ENCODE measurements at places on chromosomes 5 and 9. TPM values are rescaled to one million over a fixed set of nuclear protein-coding genes. Genes with fewer than 3 reads are reported as not detected.

NFX1 gene
- 23.4 TPM for total RNA-seq

KIF24 gene
- total RNA-seq, result 5.1 TPM

CER1 gene
- total RNA-seq, result not detected

TMC1 gene
- total RNA-seq, result not detected

SPATA31E1 gene
- total RNA-seq, result not detected

ANKRD34B gene
- total RNA-seq, result not detected

DOCK2 gene
- 6.1 TPM for total RNA-seq

TRAF1 gene
- 0.90 TPM for total RNA-seq

SPAAR gene
- 0.38 TPM for total RNA-seq

GRXCR2 gene
- not detected for total RNA-seq

LURAP1L gene
- total RNA-seq, result 3.3 TPM

NOL8 gene
- 25.5 TPM for total RNA-seq

FOXE1 gene
- not detected for total RNA-seq

OR13F1 gene
- total RNA-seq, result not detected

C7 gene
- total RNA-seq, result not detected

NPR3 gene
- total RNA-seq, result 5.6 TPM

IARS1 gene
- 183 TPM for total RNA-seq

CCL21 gene
- not detected for total RNA-seq

JAKMIP2 gene
- total RNA-seq, result 0.52 TPM

SPOUT1 gene
- 29.9 TPM for total RNA-seq

PCDHA5 gene
- total RNA-seq, result not detected

TGFBR1 gene
- total RNA-seq, result 58.0 TPM

PDE6A gene
- 0.58 TPM for total RNA-seq

ENTREP1 gene
- total RNA-seq, result not detected

ANKS6 gene
- 22.2 TPM for total RNA-seq

ORM2 gene
- total RNA-seq, result not detected

ITGA1 gene
- 14.8 TPM for total RNA-seq

SLC22A4 gene
- total RNA-seq, result 5.6 TPM

Measured in LHCN-M2 (cell line).